ENCODE measurements at places on chromosomes 11 and 22. TPM values are rescaled to one million over a fixed set of nuclear protein-coding genes. Genes with fewer than 3 reads are reported as not detected.

DNA sequence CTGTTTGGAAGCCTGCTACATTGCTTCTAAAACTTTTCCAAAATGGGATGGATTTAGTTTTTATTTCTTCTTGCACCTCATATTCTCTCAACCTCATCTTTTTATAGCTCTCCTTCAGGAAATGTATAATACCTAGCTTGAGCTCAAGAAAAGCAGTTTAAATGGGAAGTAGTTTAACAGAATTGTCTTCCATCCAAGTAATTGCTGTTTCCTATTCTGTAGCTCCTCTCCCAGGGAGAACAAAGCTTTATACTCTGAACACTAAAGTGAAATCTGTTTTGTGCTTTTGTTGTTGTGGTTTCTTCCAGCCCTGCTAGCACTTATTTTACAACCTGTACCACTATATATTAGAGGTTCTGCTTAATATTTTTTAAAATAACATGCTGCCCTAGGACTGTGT, 83.2 kb upstream of the HORMAD2 start:
- DNase-seq, result no peak

The MFNG gene
- total RNA-seq, result 21.6 TPM

DNA sequence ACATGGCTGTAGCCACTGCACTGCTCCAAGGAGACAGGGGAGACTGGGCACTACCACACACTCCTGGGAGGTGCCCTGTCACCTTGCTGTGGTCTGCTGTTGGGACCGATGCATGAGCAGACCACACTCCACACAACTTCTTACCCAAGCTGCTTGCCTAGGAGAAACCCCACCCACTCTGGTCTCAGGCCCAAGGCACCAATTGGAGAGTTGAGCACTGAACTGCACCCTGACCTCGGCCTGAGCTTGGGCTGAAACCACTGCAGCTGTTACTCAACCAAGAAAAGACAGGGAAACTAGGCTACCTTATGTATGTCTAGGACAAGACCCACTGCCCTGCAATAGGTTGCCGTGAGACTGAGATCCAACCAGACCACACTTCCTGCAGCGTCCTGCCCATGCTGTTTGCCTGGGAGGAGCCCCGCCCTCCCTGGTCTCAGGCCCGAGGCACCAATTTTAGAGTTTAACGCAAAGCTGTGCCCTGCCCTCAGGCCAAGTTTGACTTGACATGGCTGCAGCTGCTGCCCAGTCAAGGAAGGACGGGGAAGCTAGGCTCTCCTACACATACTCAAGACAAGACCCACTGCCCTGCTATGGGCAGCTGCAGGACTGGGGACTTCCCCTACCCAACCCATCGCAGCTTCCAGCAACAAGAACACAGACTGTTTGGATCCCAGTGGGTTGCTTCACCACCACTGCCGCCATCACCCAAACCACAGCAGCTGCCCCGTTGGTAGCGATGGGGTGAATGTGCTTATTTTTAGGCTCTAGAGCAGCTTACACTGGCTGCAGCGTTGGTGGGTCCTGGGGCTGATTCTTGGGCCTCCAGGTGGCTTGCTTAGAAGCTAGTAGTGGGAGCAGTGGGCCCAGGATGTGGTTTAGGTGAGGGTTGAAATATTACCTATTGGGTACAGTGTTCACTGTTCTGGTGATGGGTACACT, 66.8 kb downstream of the BRD1 start:
- DNase-seq, result no peak

GRCh38 chr11:56817661-56818060, 69.2 kb upstream of the OR9G4 start:
- DNase-seq, result no peak

DNA sequence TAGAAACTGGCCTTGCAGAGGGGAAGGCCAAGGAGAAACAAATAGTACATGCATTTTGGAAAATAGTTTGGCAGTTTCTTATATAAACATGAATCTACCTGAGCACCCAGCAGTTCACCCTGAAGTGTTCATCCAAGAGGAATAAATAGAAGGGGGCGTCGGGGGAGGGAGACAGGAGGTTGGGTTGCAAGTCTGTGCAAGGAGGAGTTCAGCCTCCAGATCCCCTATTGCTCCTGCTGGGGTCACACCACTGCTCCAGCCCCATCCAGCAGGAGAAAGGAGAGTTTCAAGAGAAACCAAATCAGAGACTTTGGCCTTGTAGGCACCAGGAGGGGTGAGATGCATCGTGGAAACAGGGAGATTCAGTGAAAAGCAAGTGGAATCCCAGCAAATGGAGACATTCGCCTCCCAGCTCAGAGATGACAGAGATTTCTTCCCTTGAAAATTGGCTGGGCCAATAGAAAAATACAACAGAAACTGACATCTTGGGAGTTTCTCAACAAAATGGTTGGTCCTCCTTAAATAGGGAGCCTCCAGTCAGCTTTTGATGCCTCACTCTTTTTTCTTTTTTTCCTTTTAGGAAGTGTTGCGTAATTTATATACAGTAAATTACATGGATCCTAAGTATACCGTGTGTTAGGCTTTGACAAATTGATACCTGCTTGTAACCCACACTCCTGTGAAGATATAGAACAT, 34.1 kb downstream of the OTOG start:
- DNase-seq, result no peak

The OR52K2 gene
- not detected for total RNA-seq

The CALCA gene
- total RNA-seq, result not detected

The DERL3 gene
- 0.95 TPM for total RNA-seq

GRCh38 chr11:10349281-10349665, 44.4 kb downstream of the ADM start:
- no peak for DNase-seq

DNA sequence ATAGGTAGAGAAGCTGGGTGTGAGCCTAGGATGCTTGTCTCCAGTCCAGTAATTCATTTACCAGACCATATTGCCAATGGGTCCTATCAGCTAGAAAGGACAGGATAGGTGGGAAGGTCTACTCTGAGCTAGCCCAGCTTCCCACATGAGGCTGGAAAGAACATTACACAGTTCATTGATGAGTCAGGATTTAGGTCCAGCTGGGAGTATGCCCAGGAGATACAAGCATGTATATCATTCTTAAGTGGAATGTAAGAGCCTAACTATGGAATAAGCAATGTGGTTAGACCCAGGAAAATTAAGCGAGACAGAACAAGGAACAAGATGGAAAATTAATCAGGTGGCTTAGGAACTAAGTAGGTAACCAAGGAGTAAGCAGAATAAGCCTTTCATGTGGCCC, 59.0 kb upstream of the TBCEL start:
- no peak for DNase-seq

The ACTN3 gene
- 0.51 TPM for total RNA-seq

The TRIM29 gene
- 8.5 TPM for total RNA-seq

GRCh38 chr11:1876361-1877063, 15.2 kb downstream of the PRR33 start:
- DNase-seq, result peak; percentile 85

The CSNK2A3 gene
- total RNA-seq, result 2.1 TPM

- DNase-seq, result peak; percentile 89
Measured at GRCh38 chr22:38862375-38863329, 9.4 kb downstream of the CBX6 start.

DNA sequence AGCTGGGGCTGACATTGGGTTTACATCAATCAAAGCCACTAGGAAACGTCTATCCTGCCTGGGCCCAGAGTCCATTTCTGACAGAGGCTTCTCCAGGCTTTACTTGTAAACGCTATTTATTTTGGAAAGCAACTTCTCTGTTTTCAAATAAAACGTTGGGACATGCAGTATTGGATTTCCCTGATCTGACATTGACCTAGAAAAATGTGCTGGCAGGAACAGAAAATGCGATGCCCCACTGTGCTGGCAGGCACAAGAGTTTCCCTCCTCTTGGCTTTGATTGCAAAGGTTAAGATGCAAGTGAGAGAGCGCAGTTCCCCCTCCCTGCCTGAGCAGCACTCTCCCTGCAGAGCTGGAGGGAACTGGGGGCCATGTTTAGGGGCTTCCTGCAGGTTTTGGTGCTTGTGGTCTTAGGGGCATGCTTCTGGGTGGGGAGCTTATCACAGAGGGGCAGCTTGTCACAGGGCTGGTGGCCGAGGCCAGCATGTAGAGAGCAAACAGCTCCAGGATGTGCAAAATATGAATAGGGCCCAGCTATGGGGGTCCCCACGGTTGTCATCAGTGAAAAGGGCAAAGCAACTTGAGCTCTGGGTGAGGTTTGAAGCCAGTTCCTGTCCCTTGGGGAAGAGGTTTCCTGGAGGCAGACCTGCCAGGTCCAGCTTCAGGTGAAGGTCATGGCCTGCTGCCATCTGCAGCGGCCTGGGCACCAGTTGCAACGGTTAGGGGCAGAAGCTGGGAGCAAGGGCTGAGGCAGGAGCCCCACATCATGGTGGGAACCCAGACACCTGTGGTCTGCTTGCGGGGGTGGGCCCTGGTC, 42.3 kb upstream of the DKK3 start:
- DNase-seq, result no peak

- DNase-seq, result no peak
Measured at GRCh38 chr11:115256397-115257197, 247.6 kb downstream of the CADM1 start.

The CCDC34 gene
- total RNA-seq, result 2.8 TPM

The MOB2 gene
- 57.2 TPM for total RNA-seq

GRCh38 chr11:92865352-92865751, 104.1 kb upstream of the MTNR1B start:
- DNase-seq, result peak; percentile 83

The NRIP3 gene
- total RNA-seq, result 6.0 TPM

DNA sequence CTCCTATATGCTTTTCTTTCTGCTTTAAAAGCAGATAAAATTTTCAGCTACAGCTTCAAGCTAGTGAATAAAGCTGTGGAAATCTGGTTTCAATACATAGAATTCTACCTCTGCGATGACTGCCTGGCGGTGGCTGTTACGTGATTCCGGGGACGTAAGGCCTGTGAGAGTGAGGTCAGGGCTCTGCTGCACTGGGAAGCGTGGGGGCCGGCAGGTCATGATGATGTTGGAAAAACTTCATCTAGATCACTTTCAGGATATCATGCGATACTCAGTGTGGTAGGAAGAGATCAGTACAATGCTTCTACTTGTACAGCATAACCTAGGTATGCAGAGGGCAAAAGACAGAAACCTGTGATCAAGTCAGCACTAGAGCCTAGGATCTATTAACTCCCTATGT, 546.8 kb upstream of the B3GAT1 start:
- DNase-seq, result no peak

- peak; percentile 83 for DNase-seq
Measured at GRCh38 chr11:26331911-26332571, at the start of gene ANO3. Gene ANO3 (plus strand): TSS chr11:26332130. CDS start chr11:26332276, 146 bp downstream.

The IL18 gene
- 7.0 TPM for total RNA-seq

- DNase-seq, result no peak
Measured at GRCh38 chr11:45894555-45895247, 9.2 kb downstream of the MAPK8IP1 start.

DNA sequence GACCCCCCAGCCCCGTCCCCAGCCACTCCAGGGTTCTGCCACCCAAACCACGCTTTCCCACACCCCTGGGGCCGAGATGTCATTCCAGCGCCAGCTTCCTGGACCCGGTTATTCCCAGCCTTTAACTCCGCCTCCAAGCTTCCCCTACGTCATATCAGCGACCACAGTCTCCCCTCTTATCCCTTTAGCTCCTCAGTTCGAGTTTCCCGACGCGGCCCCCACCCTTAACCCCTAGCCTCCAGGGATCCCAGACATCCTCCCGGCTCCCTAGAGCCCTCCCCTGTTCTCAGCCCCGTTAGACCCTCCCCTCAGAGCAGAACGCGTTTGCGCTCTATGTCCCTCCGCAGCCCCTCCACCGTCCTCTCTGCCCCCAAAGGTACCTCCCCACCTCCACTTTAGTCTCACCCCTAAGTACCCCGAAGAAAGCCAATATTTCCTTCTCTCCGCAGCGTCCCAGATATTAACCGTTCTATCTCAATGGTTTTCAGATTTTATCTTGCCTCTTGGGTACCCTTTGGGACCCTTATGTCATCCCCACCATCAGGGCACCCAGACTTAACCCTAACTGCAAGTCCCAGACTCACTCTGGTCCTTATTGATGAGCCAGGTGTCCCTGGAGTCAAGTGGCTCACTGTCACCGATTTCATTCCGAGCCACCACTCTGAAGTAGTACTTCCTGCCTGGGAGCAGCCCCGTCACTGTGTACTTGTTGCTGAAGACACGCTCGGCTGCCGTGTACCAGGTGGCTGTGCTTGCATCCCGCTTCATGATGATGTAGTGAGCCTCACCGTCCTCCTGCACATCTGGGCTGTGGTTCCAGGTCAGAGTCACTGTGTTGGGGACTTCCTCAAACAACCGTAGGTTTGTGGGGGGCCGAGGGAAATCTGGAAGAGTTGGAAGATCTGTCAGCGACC, 8.0 kb downstream of the TMEM86A start:
- DNase-seq, result peak; percentile 87

The NUDT22 gene
- 35.8 TPM for total RNA-seq

The TMPRSS13 gene
- 0.37 TPM for total RNA-seq

The CNGA4 gene
- total RNA-seq, result not detected

- DNase-seq, result no peak
Measured at GRCh38 chr22:22710719-22711531, 66.5 kb downstream of the GGTLC2 start.

DNA sequence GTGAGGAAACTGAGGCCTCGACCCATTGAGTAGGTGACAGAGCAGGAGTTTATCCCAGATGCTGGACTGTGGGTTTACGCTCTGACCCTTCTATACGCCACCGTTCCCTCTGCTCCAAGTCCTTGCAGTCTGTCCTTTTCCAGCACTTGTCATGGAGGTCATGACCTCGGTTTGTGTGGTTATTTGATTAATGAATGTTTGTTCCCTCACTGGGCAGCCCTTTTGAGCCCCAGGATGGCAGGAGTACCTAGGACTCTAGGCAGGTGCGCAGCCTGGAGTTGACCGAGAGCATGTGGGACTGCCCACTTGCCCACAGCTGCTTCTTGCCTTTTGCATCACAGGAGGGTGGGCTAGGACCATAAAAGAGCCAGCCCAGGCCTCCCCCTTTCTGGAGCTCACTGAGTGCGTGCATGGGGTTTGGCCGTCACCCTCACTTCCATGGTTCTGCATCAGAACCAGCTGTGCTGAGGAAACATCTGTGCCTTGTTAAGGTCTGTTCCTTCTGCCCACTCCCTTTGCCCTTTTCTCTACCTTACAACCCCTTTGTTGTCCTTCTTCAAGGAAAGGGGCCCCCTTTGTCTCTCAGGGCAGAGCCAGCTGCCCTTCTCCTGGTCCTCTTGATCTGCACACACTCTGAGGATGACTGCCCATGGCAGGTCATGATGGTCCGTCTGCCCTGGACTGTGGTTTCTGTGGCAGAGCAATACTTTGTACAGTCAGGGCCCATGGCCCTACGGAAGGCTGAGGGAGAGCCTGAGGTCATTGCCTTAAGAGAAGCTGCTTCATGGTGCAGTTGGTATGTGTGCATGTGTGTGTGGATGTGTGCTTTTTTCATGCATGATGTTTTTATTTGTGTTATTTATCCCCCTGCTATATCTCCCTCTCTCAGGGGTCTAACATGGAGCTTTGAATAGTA, 38.2 kb downstream of the BMAL1 start:
- DNase-seq, result no peak

GRCh38 chr22:30717952-30718351, 23.3 kb downstream of the OSBP2 start:
- DNase-seq, result no peak

GRCh38 chr22:30261134-30261533, 5.5 kb downstream of the OSM start:
- no peak for DNase-seq

GRCh38 chr22:47144791-47145425, 382.5 kb downstream of the TBC1D22A start:
- DNase-seq, result no peak

The SLC17A6 gene
- not detected for total RNA-seq

GRCh38 chr11:120883404-120884080, 140.4 kb upstream of the TBCEL start:
- peak; percentile 87 for DNase-seq

- peak; percentile 82 for DNase-seq
Measured at GRCh38 chr11:2699185-2699530, 636 bp downstream of the KCNQ1OT1 start.

The TYR gene
- not detected for total RNA-seq

All from posterior vena cava (tissue), 2 donors.